ENCODE measurements at places on chromosomes 5 and 9. TPM values are rescaled to one million over a fixed set of nuclear protein-coding genes. Genes with fewer than 3 reads are reported as not detected.

The CCDC183 gene
- 0.33 TPM for total RNA-seq

The ARHGEF37 gene
- 2.2 TPM for total RNA-seq

The MUSK gene
- 1.7 TPM for total RNA-seq

The DTWD2 gene
- total RNA-seq: 4.1 TPM

The GRIA1 gene
- total RNA-seq: 0.50 TPM

The ALDOB gene
- not detected for total RNA-seq

The ADRA1B gene
- not detected for total RNA-seq

The SPATA31E1 gene
- total RNA-seq: not detected

The TAF11L5 gene
- total RNA-seq: not detected
